IMR-90 (cell line): ENCODE measurements at places on chromosomes 13 and 19. TPM values are rescaled to one million over a fixed set of nuclear protein-coding genes. Genes with fewer than 3 reads are reported as not detected.

IFT88 gene
- total RNA-seq, result 8.6 and 13.3 TPM in 2 replicates

LRG1 gene
- not detected in 2 replicates for total RNA-seq

UHRF1 gene
- 57.4 and 70.3 TPM in 2 replicates for total RNA-seq

FGF14 gene
- total RNA-seq, result under 0.01 TPM in 2 replicates

ICAM4 gene
- 2.3 and 2.5 TPM in 2 replicates for total RNA-seq

ERICH6B gene
- total RNA-seq, result not detected in 2 replicates

PDE4A gene
- 1.7 and 1.8 TPM in 2 replicates for total RNA-seq

IGFL2 gene
- total RNA-seq, result not detected in 2 replicates

DNA sequence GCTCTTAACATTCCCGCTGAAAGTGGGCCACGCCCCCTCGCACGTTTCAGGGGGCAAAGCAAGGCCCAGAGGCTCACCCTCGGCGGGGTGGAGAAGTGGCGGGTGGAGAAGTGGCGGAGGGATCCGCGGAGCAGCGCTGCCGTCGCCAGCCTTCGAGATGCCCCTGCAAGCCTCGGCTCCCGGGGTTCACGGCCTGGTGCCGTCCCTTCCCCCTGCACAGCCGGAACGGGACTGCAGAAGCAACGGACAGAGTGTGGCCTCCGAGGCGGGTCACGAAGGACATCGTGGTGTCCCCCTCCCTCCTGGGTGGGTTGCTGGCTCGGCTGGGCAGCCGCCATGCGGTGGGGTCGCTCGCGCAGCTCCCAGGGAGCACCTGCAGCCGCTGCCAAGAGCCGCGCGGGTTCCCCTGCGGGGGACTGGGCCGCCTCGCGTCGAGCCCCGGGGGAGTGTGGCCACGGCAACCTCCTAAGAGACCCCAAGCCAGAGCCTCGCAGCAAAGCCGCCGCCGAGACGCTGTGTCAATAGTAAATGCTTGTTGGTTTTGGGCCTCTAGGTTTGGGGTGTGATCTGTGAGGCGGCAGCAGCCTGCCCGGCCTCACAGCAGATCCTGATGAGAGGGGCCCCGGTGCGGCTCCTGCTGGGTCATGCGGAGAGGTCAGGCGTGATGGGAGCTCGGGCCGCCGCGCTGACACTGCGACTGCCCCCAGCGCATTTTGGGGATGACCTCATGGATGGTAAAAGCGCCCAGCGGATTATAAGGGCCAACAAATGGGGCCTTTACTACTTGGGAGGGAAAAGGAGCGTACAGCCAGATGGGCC lies 5.5 kb downstream of the TPGS1 start:
- no peak for DNase-seq
- peaks cover 12% of the 10 kb centered on the region for H3K4me1 ChIP-seq
- H3K27ac ChIP-seq, result no peak overlapping the region
- no peak overlapping the region for H3K4me3 ChIP-seq
- H3K36me3 ChIP-seq, result peaks cover 12% of the 10 kb centered on the region
- no peaks in the 10 kb centered on the region for H3K27me3 ChIP-seq

DNA sequence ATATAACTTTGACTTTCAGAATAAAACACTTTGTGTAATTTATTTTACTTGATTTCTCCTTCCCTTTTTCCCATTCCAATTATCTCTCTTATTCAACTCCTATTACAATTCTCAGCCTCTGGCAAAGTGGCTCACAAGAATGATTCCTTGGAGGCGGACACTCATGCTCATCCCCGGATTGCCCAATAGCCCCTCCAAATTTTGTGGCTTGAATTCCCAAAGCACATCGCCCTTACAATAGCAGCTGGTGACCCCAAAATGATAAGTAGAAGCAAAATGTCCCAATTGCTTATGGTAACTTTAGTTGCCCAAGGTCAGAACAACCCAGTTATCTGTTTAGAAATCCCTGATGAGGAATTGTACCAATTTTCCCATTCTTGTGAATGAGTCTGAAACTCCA lies 1523.5 kb upstream of the PRR20A start:
- H3K27me3 ChIP-seq, result no peaks in the 10 kb centered on the region
- no peak overlapping the region for H3K27ac ChIP-seq
- no peaks in the 10 kb centered on the region for H3K36me3 ChIP-seq

DNA sequence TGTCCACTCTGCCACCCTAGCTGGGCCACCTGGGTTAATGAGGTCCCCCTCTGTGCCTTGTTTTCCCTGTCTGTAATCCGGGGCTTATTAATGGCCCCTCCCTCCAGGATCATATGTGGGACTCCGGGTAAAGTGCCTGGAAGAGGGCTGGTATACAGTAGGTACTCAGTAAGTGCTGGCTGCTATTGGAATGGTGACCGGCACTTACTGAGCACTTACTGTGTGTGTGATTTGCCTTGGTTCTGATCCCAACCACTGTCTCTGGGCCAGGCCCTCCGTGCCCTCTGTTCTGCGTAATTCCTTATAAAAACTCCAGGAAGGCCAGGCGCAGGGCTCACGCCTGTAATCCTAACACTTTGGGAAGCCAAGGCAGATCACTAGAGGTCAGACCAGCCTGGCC lies 30.9 kb upstream of the NCCRP1 start:
- no peak overlapping the region for H3K27ac ChIP-seq
- H3K27me3 ChIP-seq, result no peaks in the 10 kb centered on the region
- DNase-seq, result no peak
- peaks cover 4% of the 10 kb centered on the region for H3K4me1 ChIP-seq

- H3K4me3 ChIP-seq, result no peak overlapping the region
- H3K27me3 ChIP-seq, result no peaks in the 10 kb centered on the region
- H3K27ac ChIP-seq, result no peak overlapping the region
- H3K36me3 ChIP-seq, result no peaks in the 10 kb centered on the region
Measured at GRCh38 chr13:30128095-30128494, 179.3 kb downstream of the KATNAL1 start.

- peaks cover 17% of the 10 kb centered on the region for H3K4me1 ChIP-seq
- DNase-seq, result no peak
- no peaks in the 10 kb centered on the region for H3K27me3 ChIP-seq
Measured at GRCh38 chr19:45446944-45447343, 20.9 kb upstream of the FOSB start.

- peaks cover 16% of the 10 kb centered on the region for H3K4me1 ChIP-seq
- no peaks in the 10 kb centered on the region for H3K27me3 ChIP-seq
- H3K36me3 ChIP-seq, result peaks cover 72% of the 10 kb centered on the region
- no peak overlapping the region for H3K4me3 ChIP-seq
- no peak overlapping the region for H3K27ac ChIP-seq
Measured at GRCh38 chr19:16849168-16849567, 20.0 kb downstream of the SIN3B start.

DNA sequence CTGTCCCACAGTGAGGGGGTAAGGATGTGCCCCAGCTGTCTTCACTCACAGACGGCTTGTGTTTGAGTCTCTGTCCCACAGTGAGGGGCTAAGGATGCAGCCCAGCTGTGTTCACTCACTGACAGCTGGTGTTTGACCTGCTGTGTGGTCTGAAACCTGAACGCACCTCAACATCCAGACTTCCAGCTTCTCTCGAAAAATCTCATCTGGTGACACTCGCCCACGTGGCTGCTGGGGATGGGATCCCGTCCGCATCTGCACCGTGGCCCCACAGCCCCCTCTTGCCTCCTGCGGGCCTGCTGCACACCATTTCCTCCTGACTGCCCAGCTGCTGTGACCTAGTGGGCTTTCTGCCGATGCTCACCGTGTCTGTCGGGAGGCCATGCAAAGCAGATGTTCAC lies 27.3 kb downstream of the CHAF1A start:
- H3K4me1 ChIP-seq, result peaks cover 11% of the 10 kb centered on the region; the same call in 1 of the 2 replicates
- peak; percentile 47 for DNase-seq
- H3K4me3 ChIP-seq, result no peak overlapping the region
- peaks cover 20% of the 10 kb centered on the region for H3K36me3 ChIP-seq

GRCh38 chr19:32012886-32013631 lies 332.4 kb upstream of the ZNF507 start:
- no peaks in the 10 kb centered on the region for H3K27me3 ChIP-seq
- no peak overlapping the region for H3K4me3 ChIP-seq
- H3K4me1 ChIP-seq, result no peaks in the 10 kb centered on the region
- no peak overlapping the region for H3K27ac ChIP-seq
- no peaks in the 10 kb centered on the region for H3K36me3 ChIP-seq

- H3K27ac ChIP-seq, result no peak overlapping the region
- peak; percentile 47 for DNase-seq
- no peak overlapping the region for H3K4me3 ChIP-seq
Measured at GRCh38 chr19:31674503-31675192, 325.4 kb upstream of the TSHZ3 start.

GRCh38 chr13:35909837-35910540 lies 221.2 kb downstream of the DCLK1 start:
- H3K27ac ChIP-seq, result no peak overlapping the region
- no peaks in the 10 kb centered on the region for H3K36me3 ChIP-seq
- peaks cover 2% of the 10 kb centered on the region; the same call in 1 of the 2 replicates for H3K27me3 ChIP-seq
- H3K4me3 ChIP-seq, result no peak overlapping the region

- H3K4me1 ChIP-seq, result no peaks in the 10 kb centered on the region
- no peaks in the 10 kb centered on the region for H3K36me3 ChIP-seq
- DNase-seq, result peak; percentile 36
- H3K27ac ChIP-seq, result no peak overlapping the region
Measured at GRCh38 chr19:10074153-10074552, 12.0 kb upstream of the SHFL start.

DNA sequence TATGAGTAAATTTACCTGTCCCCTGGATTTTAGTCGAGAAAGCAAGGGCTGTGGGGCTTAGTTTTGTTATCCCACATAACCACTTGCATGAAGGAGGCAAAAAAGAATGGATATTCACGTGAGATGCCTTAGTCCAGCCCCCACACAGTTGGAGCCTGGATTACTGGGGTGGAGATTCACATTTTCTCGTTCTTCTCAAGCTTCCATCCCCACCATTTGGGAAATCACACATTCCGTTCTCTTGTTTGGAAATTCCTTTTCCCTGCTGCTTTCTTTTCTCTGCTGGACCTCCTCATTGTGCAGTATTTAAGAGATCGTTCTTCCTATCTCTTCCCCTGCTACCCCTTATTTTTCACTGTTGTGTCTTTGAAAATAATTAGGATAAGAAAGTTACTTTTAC lies 45.1 kb upstream of the FARP1 start:
- H3K27ac ChIP-seq, result no peak overlapping the region
- H3K4me3 ChIP-seq, result no peak overlapping the region
- DNase-seq, result no peak
- H3K27me3 ChIP-seq, result no peaks in the 10 kb centered on the region
- peaks cover 5% of the 10 kb centered on the region for H3K4me1 ChIP-seq
- H3K36me3 ChIP-seq, result no peaks in the 10 kb centered on the region

DNA sequence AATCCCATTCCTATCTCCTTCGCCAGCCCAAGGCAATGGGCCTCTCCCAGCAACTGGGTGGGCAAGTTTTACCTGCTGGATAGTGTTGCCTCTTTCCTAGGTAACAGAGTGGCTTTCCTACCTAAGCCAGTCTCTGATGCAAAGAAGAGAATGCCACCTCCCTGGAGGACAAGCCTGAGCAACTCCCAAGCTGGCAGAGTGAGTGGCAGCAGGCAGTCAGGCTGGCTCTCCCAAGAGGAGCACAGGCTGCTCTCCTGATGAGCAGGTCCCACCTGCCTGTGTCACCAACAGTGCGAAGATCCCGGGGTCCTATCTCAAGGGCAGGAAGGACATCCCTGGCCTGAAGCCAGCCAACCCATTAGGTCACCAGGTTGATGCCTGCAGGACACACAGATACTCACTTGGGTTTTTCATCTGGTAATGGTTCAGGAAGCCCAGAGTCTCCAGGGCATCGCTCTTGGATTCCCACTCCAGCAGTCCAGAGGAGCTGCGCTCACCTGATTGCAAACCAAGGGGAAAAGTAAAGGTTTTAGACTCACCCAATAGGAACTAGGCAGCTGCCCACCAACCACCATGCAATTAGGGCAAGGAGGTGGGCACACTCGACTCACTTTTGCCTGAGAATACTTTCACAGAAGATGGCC lies 5.5 kb upstream of the ECH1 start:
- peaks cover 12% of the 10 kb centered on the region for H3K4me1 ChIP-seq
- H3K27me3 ChIP-seq, result no peaks in the 10 kb centered on the region

- H3K4me1 ChIP-seq, result peaks cover 5% of the 10 kb centered on the region
- no peaks in the 10 kb centered on the region for H3K36me3 ChIP-seq
- H3K27me3 ChIP-seq, result no peaks in the 10 kb centered on the region
- H3K4me3 ChIP-seq, result no peak overlapping the region
Measured at GRCh38 chr13:106110241-106110855, 425.1 kb downstream of the EFNB2 start.

DNA sequence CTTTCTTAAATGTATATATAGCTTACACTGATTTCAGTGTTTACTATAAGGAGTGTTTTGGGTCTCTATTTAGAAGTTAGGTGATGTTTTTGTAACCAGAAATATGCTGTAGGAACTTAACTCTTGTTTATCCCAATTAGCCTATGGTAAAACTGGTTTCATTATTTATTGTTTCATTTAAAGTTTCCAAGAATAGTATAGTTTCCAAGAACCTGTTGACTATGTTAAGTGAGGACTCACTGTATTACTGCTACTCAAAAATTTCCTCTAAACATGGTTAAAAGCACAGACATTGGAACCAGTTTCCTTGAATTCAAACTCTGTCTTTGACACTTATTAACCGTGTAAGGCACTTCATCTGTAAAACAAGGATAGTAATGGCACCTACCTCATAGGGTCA lies 187.4 kb downstream of the RGCC start:
- peak overlapping the region; percentile 80 for H3K27ac ChIP-seq
- no peaks in the 10 kb centered on the region for H3K36me3 ChIP-seq
- peaks cover 18% of the 10 kb centered on the region for H3K4me1 ChIP-seq

GRCh38 chr19:38564981-38565690 lies 52.6 kb downstream of the MAP4K1 start:
- no peak overlapping the region for H3K27ac ChIP-seq
- H3K36me3 ChIP-seq, result no peaks in the 10 kb centered on the region
- no peak for DNase-seq
- peaks cover 30% of the 10 kb centered on the region for H3K27me3 ChIP-seq
- 0 out of 2 replicates have a peak overlapping the region, but pooled peaks have one; percentile 13 for H3K4me3 ChIP-seq

DNA sequence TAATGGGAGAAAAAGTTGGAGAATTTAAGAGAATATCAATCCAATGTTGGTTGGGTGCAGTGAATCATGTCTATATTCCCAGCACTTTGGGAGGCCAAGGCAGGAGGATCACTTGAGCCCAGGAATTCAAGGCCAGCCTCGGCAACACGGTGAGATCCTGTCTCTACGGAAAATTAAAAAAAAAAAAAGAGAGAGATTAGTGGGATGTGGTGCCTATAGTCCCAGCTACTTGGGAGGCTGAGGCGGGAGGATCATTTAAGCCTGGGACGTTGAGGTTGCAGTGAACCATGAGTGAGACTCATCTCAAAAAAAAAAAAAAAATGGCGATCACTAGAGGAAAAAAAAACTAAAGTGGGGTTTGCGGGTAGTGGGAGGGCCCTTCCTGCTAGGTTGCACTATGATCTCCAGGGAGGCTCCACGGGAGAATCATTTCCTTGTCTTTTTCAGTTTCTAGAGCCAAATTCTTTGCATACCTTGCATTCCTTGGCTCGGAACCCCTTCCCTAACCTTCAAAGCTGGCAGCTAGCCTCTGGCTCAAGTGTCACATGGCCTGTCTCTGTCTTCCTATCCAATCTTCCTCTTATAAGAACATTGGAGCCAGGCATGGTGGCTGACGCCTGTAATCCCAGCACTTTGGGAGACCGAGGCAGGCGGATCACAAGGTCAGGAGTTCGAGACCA lies 5.8 kb upstream of the ERCC2 start:
- no peaks in the 10 kb centered on the region for H3K36me3 ChIP-seq
- H3K4me3 ChIP-seq, result no peak overlapping the region
- no peaks in the 10 kb centered on the region for H3K27me3 ChIP-seq

- H3K4me3 ChIP-seq, result no peak overlapping the region
- no peaks in the 10 kb centered on the region for H3K4me1 ChIP-seq
- no peaks in the 10 kb centered on the region for H3K36me3 ChIP-seq
- H3K27me3 ChIP-seq, result no peaks in the 10 kb centered on the region
- DNase-seq, result no peak
- no peak overlapping the region for H3K27ac ChIP-seq
Measured at GRCh38 chr13:67844574-67844973, 614.4 kb upstream of the PCDH9 start.

GRCh38 chr13:113767366-113767765 lies 8.3 kb downstream of the TMEM255B start:
- no peak overlapping the region for H3K27ac ChIP-seq
- H3K4me3 ChIP-seq, result no peak overlapping the region
- no peak for DNase-seq
